GM03348 (cell line): ENCODE measurements at places on chromosomes 7 and 10.

GRCh38 chr7:84923348-84923747, 263.5 kb downstream of the SEMA3D start:
- DNase-seq: no peak

- DNase-seq: no peak
These were observed 8.2 kb downstream of the EMX2 start for GRCh38 chr10:117550599-117551329.

GRCh38 chr7:40162516-40162915, 27.7 kb downstream of the SUGCT start:
- DNase-seq: no peak

GRCh38 chr7:116540743-116541142, 15.9 kb downstream of the CAV1 start:
- DNase-seq: no peak

DNA sequence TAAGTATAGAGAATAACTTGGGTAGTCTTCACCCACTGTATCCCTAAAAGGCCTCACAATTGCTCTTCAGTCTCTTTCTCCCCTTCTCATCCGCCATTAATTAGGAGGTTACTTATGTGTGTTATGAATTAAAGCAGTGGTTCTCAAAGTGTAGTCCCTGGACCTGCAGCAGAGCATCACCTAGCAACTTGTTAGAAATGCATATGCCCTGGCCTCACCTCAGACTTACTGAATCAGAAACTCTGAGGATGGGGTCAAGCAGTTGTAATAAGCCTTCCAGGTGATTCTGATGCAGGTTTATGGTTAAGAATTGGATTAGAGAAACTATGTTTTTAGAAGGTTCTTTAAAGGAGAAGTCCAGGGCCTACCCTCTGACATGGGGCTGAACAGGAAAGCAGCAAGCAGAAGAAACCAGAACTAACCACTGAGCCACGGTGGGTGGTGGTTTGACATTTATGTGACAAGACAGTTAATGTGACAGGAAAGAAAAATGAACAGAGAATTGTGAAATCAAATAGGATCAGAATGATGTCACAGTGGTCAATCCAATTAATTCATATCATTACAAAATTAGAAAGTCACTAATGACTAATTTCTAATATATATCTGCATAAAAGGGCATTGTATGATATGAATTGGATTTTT, 37.6 kb downstream of the ENTPD1 start:
- no peak for DNase-seq

DNA sequence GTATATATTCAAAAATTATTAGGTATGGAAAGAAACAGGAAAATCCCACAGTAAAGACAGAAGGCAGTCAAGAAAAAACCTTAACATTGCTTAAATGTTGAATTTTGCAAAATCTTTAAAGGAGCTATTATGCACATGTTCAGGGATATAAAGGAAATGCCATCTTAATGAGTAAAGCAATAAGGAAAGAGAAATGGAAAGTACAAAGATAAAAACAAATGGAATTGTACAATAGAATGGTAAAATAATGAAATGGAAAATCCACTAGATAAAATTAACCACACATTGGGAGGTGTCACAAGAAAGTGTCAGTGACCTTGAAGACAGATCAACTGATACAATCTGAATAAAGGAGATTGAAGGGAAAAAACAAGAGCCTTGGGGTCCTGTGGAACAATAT, 82.0 kb downstream of the KIF20B start:
- peak; percentile 9 for DNase-seq

- DNase-seq: no peak
These were observed 12.5 kb upstream of the CDK6 start for GRCh38 chr7:92848851-92849250.

- no peak for DNase-seq
These were observed 91.1 kb upstream of the PRSS58 start for GRCh38 chr7:142348921-142349405.

DNA sequence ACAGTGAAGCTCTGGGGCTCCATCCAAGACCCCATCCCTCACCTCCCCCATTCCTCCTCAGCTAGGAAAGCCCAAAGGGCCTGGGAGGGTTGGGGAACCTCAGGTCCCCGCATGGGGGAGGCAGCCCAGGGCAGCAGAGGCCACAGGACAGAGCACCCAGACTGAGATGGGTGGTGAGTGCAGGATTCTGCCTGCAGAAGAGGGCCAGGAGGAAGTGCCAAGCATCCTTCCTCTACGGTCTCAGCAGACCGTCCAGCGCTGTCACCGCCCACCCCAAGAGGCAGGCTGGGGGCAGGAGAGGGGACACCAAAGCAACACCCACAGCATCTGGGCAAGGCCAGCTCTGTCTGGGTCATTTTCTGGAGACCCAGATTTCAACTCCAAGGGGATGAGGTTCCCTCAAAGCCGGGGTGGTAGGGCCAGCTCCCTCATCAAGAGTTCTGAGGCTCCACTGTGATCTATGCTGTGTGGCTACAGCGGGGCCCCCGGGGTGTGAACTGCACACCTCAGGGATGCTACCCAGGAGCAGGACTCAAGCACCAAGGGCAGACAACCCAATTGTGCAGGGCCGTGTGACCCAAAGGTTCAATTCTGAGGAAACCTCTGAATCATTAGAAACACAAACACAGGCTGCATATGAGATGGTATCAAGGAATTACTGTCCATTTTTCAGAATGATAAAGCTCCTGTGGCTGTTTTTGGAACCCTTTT, 46.8 kb downstream of the CAMK2B start:
- DNase-seq: no peak

DNA sequence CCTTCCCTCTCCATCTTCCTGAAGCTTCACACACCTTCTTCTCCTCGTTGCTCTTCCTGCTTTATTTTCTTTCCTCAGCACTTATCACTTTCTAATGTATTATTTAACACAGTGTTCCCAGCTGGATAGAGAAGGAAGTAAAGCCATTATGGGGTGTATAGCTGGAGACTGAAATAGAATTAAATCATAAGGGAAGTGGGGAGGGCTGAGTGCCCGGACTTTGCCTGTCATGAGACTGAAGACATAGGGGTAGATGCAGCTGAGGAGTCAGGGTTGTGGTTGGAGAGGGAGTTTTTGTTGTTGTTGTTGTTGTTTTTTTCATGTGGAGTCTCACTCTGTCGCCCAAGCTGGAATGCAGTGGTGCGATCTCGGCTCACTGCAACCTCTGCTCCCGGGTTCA, 65.3 kb downstream of the GALNT11 start:
- DNase-seq: no peak

DNA sequence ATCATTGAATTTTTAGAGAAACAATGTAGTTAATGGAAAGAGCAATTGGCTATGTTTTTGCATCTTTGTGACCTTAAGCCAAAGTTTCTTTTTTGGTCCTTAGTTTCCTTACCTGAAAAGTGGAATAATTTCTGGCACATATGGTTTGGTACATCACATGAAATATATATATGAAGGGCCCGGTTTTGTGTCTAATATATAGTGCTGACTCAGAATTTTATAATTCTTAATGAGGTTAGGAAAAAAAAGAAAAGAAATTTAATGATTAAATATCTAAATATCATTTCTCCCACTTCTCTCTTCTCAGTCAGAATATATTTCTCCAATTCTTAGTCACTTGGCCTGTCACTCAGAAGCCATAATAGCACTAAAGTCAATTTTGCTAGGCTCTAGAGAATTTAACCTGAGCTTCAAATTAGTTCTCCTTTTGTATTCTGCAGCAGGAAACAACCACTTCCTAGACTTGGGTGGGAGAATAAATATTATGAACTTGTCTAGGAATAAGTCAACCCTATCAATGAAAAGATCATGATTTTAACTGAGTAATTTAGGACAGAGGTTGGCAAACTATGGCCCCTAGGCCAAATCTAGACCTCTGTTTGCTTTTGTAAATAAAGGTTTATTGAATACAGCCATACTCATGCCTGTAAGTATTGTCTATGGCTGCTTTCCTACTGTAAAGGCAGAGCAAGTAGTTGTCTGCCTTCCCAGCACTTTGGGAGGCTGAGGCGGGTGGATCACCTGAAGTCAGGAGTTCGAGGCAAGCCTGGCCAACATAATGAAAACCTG, 34.6 kb downstream of the PPP1R9A start:
- no peak for DNase-seq

DNA sequence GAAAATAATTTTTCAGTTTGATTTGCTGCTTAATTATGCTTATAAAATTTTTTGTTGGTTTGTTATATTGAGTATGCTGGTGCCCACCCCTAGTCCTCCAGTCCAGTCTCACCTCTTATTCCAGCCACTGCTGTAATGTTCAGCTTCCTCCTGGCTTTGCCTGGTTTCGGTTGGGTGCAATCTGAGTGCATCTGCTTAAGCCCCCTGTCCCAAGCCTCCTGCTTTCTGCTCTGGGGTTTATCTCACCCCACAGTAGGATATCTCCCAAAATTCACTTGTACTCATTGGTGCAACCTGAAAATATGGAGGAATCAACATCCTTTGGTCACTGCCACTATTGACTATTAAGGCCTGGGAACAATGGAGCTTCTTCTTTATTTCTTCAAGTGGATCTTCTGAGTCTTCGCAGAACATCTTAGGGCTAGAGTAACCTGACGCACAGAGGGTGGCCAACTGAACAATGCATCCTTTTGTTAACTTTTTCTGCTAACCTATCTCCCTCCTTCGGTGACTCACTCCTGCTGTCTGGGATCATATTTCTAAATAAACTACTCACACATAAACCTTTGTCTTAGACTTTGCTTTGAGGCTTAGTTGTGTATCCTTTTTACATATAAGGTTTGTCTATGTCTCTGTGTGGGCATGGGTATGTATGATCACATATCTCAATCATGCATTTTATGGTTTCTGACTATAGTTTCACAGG, 19.1 kb upstream of the SOSTDC1 start:
- no peak for DNase-seq

DNA sequence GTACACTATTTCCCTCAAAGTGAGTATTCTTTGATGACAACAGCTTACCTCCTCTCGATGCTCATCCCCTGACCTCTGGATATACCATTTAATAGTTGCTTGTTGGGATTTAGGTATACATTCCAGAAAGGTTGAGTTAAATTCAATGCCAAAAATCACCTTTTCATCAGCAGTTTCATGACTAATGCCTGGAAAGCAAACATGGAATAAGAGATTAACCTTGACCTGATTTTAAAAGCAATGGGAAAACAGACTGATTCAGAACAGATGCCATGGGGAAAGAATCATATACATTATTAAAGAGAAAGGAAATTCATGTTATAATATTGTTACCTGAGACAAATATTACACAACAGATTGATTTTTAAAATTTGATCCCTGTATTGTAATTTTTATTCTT, 180.1 kb downstream of the SEMA3D start:
- DNase-seq: no peak

- DNase-seq: no peak
These were observed 59.5 kb downstream of the LRRC18 start for GRCh38 chr10:48880016-48880705.

GRCh38 chr7:12727455-12728191, 40.2 kb downstream of the ARL4A start:
- no peak for DNase-seq

GRCh38 chr7:18049262-18049661, 21.6 kb upstream of the PRPS1L1 start:
- no peak for DNase-seq

DNA sequence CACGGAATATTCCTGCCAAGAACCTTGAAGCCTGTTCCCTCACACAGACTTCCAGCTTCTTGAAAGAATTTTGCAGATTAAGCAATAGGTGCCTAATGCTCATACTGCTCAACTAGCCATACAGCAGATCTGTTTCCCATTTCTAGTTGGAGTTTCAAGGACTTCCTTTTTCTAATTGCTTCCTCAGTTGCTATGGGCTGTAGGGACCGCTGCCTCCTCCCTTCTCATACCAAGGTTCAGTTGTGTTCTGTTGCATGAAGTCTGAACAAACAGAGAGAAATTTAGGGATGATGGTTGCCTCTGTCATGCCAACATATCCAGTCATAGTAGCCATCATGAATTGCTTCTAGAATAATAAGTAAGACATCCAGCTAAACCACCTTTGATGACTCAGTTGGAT, 6.8 kb downstream of the ITGA8 start:
- no peak for DNase-seq

- DNase-seq: no peak
These were observed 64.3 kb upstream of the CCDC6 start for GRCh38 chr10:59970396-59971368.

- no peak for DNase-seq
These were observed 397.6 kb downstream of the THSD7A start for GRCh38 chr7:11434366-11434765.

- peak; percentile 82 for DNase-seq
These were observed 5.3 kb downstream of the NEUROG3 start for GRCh38 chr10:69567920-69568319.

GRCh38 chr10:61470740-61471139, 17.6 kb upstream of the TMEM26 start:
- DNase-seq: no peak

DNA sequence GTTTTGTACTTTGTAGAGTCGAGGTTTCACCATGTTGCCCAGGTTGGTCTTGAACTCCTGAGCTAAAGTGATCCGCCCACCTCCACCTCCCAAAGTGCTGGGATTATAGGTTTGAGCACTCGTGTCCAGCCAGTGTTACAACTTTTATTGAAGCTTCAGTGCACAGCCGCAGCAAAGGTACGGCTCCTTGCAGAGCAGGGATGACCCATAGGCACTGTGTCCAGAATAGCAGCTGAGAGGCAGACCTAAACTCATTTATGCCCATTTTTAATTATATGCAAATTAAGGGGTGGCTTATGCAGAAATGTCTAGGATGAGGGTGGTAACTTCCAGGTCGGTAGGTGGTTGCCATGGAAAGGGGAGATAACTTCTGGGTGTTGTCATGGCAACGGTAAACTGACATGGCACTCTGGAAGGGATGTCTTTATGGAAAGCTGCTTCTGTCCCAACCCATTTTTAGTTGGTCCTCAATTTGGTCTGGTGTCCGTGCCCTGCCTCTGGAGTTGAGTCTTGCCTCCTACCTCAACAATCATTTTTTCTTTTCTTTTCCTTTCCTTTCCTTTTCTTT, 22.7 kb downstream of the NYAP1 start:
- DNase-seq: no peak

- DNase-seq: no peak
These were observed 6.9 kb downstream of the BAZ1B start for GRCh38 chr7:73515178-73515577.

DNA sequence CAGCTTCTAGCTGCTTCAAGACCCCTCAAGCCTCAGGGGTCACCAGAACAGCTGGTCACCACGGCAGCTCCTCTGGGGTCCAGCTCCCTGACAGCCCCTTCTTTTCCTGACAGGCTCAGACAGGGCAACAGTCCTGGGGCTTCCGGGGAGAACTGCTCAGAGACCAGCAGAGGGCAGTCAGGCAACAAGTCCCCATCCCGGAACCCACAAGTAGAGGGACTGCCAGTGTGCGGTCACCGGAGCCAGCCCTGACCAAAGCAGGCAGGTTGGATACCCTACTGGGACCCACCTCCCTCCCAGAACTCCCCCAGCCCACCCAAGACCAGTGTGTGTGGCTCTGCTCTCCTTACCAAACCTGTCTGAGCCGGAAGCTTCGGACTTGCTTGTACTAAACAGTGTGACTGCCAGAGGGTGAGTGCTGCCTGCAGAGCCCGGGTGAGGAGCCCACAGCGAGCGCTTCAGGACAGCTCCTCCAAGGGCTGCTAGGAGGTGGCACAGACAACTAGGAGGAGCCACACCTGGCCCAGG, 40.3 kb downstream of the YKT6 start:
- DNase-seq: peak; percentile 94

- no peak for DNase-seq
These were observed 141.2 kb downstream of the ADAM22 start for GRCh38 chr7:88075216-88075615.
